ENCODE measurements at places on chromosomes 2 and 18. TPM values are rescaled to one million over a fixed set of nuclear protein-coding genes. Genes with fewer than 3 reads are reported as not detected.

Gene AQP12A
- not detected for total RNA-seq

Gene TUBA4B
- total RNA-seq: not detected

Gene SFTPB
- total RNA-seq: 0.23 TPM

DNA sequence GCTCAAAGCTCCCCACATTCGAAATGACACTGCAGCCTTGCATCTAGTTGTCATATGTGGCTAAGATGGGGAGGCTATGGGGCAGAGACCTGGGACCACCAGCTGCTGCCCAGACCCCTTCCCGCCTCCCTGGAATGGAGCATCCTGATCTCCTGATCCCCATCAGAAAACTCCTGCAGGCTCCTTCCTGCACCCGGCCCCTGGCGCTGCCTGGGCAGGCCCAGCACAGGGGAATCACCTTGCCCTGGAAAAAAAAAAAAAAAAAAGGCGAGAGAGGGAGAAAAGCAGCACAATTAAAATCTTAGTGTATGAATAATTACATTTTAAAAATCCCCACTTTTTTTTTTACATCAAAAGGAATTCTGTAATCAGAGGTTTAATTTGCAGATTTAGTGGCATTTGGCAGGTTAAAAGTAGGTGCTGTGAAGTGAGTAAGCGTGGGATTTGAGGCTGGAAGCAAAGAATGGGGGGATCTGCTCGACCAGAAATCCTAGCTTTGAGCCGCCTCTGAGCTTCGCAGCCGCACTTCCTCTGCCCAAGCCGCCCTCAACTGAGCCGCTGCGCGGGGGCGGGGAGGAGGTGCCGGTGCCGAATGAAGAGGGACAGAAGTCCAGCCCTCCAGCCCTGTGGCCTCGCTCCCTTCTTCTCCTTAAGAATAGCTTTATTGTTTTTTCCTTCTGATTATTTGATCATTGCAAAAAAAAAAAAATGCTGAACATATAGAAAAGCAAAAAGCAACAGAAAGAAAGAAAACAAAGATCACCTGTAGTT lies 30.0 kb downstream of the THNSL2 start:
- peaks cover 44% of the 10 kb centered on the region for H3K27me3 ChIP-seq
- no peak overlapping the region for H3K27ac ChIP-seq
- H3K36me3 ChIP-seq: no peaks in the 10 kb centered on the region

Gene FARSB
- total RNA-seq: 14.9 TPM

DNA sequence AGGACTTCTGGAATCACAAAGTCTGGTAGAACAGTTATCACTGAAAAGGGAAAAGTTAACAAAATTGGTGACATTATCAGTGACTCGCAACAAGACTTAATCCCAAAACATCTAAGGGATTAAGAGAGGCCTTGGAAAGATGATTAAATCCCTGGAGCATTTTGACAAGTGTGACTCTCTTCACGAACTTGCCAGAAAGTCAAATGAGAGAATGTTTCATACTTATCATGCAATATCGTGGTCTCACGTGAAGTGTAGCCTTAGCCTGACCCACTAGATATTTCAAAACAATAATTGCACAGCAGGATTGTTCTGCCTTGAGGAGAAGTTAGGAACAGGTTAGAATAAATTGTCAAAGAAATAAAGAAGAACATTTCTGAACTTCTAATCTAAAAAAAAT lies 104.5 kb downstream of the COL6A3 start:
- no peak for DNase-seq
- H3K27me3 ChIP-seq: no peaks in the 10 kb centered on the region
- H3K36me3 ChIP-seq: no peaks in the 10 kb centered on the region
- no peak overlapping the region for H3K27ac ChIP-seq
- no peak overlapping the region for H3K4me3 ChIP-seq

DNA sequence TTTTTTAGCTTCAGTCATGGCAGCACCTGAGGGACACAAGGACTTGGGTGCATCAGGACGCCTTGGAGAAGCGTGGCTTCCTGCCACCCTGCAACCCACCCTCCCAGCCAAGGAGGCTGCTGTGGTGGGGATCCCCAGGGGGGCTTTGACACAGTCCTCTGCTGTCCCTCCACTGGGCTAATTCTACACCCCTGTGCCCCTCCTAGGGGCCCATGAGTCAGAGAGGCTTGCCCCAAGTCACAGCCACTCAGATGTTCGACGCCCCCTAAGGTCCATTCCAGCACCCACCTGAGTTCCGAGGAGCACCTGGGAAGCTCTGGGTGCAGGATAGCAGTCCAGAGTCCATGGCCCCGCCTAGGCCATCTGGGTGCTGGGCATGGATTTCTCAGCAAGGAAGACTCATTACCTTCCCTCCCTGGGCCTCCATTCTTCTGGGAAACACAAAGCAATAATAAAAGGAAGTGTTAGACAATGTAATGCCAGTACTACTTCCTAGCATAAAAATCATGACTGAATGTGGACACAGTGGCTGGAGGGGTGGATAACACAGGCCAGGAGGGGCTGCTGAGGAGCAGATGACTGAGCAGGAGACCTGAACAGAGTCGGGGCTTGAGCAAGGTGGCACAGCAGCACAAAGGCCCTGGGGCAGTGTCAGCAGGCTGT lies 3.7 kb downstream of the ALPG start:
- no peaks in the 10 kb centered on the region for H3K4me1 ChIP-seq
- H3K27ac ChIP-seq: no peak overlapping the region
- no peaks in the 10 kb centered on the region for H3K36me3 ChIP-seq
- peaks cover 3% of the 10 kb centered on the region for H3K27me3 ChIP-seq
- H3K4me3 ChIP-seq: no peak overlapping the region

Gene IMPA2
- 73.0 TPM for total RNA-seq

Gene DLGAP1
- 0.45 TPM for total RNA-seq

- no peak for DNase-seq
- H3K27me3 ChIP-seq: no peaks in the 10 kb centered on the region
- no peak overlapping the region for H3K4me3 ChIP-seq
Observed at GRCh38 chr2:8550481-8550880, 131.4 kb upstream of the ID2 start.

GRCh38 chr2:59044736-59045135 lies 803.6 kb upstream of the FANCL start:
- no peak overlapping the region for H3K4me3 ChIP-seq
- no peaks in the 10 kb centered on the region for H3K4me1 ChIP-seq
- DNase-seq: no peak
- no peaks in the 10 kb centered on the region for H3K27me3 ChIP-seq
- H3K27ac ChIP-seq: no peak overlapping the region

- H3K4me1 ChIP-seq: no peaks in the 10 kb centered on the region
- H3K36me3 ChIP-seq: peaks cover 83% of the 10 kb centered on the region
- no peak overlapping the region for H3K4me3 ChIP-seq
- no peak for DNase-seq
Observed at GRCh38 chr18:76894566-76895346, 72.4 kb downstream of the ZNF236 start.

Gene HOXD13
- total RNA-seq: not detected

- H3K4me1 ChIP-seq: peaks cover 39% of the 10 kb centered on the region
- H3K36me3 ChIP-seq: peaks cover 73% of the 10 kb centered on the region
- DNase-seq: no peak
- H3K4me3 ChIP-seq: no peak overlapping the region
Observed at GRCh38 chr2:120289221-120289906, 36.7 kb downstream of the RALB start.
